ENCODE measurements at places on chromosomes 5 and 9.

DNA sequence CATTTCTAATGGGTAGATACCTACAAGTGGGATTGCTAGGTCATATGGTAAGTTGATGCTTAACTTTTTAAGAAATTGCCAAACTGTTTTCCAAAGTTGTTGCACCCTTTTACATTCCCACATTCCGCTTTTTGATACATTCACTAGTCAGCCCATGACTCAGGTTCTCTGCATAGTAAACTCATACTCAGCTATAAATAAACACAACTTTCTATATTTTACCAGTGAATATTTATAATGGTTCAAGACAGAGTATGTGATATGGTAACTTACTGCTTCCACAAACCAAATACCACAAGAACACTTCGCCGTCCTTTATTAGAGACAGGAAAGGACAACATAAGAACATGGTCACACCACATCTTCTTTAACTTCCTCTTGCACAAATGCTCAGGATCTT, 54.0 kb downstream of the PLPP1 start:
- DNase-seq, result no peak

DNA sequence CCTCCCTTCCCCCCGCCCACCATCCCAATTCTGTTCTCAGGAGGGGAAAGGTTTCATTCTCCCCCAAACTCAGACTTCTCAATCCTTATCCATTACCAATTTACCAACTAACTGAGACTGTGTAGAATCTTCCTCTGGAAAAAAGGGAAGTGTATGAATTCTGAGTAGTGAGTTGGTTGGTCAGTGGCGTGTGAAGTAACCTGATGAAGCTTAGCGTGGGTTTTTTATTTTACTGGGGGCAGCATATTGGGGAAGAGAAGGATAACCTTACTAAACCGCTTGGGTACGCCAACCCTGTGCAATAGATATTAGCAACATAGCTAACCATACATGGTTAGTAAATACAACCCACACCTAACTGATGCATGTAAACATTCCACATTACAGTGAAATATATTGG, 1.1 kb upstream of the DNAJC21 start:
- DNase-seq, result no peak

- DNase-seq, result no peak
Observed at GRCh38 chr5:68217047-68217355, 1.4 kb downstream of the PIK3R1 start.

DNA sequence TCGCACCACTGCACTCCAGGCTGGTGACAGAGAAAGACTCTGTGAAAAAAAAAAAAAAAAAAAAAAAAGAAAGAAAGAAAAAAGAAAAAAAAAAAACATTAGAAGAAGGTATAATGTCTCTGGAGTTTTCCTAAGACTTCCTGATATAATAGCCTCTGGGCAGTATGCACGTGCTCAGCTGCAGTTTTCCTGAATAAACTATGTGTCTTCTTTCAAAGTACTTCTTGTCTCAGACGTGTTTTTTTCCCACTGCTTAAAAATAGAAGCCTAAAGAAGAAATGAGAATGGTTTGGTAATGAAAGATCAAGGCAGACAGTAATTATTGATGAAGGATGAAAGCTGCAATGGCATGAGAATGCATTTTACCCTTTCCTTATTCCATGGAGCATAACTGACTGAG, 148.1 kb upstream of the TRPC7 start:
- DNase-seq, result no peak

DNA sequence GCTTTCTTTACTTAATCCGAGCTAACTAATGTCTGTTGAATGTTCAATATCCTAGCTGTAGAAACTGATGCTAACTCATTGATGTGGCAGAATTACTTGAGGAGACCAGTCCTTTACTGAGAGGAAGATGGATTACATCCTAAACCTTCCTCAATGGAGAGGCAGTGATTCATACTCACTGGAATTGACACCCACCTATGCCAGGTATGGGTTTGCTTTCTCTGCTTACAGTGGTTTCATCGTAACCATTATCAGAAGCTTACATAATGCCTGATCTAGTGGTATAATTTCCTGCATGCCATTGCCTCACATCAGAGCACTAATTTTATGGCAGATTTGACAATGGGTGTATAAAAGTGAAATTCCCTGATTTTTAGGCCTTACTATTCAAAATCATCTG, 384.7 kb downstream of the ANXA1 start:
- no peak for DNase-seq

DNA sequence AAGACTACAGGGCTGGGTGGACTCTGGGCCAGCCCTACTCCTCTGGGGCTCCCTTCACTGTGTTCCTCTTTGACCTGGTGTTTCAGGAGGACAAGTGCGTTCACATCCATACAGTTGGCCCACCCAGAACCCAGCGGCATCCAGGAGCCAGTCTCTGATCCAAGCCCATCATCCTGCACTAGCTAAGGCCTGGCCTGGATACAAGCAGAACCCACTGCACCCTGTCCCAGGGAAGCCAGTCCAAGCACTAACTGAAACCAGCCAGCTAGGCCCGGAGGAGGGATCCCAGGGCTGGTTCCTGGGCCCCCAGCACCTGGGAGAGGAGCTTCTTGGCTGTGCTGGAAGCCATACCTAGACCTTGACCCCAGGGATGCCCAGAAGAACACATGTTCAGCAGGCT, 4.1 kb upstream of the GBGT1 start:
- no peak for DNase-seq

GRCh38 chr5:8828596-8829322, 717.1 kb downstream of the SEMA5A start:
- DNase-seq, result no peak

GRCh38 chr5:57795203-57795602, 312.6 kb upstream of the ACTBL2 start:
- DNase-seq, result no peak

DNA sequence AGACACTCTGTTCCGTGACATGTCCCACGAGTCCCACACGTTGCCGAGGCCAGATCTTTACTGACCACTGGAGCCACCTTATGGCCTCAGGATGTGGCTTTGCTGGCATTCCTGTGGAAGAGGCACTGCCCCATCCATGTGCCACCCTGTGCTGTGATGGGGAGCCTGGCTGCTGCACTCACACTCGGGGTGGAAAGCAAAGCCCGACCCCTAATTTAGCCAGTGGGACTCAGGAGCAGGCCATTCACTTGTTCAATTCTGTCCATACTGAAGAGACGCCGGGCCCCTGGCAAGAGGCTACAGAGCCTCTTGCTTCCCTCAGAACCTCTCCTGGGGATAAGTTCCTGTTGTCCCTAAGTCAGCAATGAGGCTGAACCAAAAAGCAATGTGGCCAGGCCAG, 18.6 kb upstream of the CEP72 start:
- peak; percentile 24 for DNase-seq

DNA sequence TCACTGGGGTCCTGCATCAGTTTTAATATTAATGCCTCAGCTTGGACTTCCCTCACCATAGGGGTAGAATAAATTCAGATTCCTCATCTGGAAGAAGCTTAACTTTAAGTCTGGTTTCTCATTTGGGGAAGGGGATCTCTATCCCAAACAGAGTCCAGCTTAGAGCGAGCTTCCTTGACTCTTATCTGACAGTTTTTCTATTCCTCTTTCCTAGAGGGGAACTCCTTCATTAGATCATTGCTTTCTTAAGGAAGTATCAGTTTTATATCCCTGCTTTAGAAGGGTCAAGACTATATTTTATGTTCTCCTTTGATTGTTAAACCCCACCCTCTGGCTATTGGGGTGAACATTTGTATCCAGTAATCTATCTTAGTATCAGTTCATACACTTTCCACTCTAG, 24.2 kb upstream of the CDC42SE2 start:
- DNase-seq, result no peak

GRCh38 chr5:160542281-160542680, 120.6 kb downstream of the PTTG1 start:
- DNase-seq, result no peak

DNA sequence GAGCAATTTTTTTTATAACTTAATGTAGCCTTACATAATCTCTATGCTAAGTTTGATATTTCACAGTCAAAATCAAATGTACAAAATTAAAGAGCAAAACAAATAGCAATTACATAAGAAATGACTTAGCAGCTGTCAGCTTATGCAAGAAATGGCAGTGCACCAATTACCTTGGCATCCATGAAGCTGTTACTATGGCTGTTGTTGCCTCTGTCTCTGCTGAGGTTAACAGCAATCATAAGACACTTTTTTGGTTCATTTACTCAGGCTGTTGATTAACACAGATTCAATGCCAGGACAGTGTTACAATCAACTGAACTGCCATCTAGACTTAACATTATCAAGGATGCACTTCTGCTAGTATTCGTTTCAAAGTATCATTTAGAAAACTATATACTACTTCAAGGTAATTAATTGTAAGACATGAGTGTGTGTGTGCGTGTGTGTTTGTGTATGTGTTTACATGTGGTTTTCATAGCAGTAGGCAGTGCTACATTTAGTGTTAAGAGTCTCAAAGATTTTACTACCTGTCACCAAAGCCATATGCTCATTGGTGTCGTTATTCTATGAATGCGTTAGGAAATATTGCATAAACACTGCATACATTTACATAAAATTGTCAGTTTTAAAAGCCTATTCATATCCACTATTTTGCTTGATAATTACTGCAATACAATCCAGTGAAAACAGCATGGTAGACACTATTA, 1084.2 kb upstream of the COX7C start:
- no peak for DNase-seq

DNA sequence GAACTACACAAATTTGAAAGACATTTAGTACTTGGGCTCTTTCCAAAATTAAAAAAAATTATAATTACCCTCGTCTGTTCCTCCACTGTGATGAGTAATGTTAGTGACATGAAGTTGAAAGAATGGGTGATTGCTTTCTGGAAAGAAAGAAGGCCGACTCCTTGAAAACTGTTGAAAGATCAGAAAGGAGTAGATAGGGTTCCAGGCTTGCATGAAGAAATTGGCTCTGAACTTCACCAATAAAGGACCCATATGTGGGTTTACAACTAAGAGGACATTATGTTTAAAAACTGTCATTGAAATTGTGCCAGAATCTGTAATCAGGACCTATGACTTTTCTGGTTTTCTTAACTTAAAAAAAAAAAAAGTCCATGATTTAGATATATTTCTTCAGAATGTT, 20.7 kb upstream of the MOCS2 start:
- no peak for DNase-seq

DNA sequence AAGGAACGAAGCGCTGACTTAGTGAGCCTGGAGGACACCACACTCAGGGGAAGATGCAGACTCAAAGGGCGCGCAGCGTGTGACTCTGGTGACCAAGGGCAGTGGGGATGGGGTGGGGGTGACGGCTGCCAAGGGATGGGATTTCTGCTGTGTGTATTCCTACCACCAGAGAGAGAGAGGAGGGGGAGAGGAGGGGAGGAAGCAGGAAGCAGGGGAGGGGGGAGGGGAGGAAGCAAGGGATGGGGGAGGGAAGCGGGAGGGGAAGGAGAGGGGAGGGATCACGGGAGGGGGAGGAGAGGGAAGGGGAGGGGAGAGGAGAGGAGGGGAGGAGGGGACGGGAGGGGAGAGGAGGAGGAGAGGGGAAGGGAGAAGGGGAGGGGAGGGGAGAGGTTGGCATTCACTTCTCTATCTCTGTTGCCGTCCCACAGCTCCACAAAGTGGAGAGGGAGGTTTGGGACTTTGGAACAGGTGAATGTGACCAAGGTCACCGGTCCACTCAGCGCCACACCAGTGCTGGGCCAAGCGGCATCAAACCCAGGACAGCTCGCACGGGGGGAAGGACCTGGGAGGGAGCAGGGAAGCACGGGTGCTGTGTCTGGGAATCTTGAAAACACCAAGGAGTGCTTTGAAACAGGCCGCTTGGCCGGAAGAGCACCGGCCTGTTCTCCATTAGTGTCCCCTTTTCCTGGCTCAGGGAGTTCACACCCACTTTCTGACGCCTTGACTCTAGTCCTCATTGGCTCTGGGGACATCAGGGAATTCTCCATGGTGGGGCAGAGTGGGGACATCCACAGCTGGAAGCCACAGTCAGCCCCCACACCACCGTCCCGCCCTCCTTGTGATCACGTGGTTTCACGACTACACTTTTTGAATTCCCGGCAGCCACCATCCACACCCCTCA, 77.4 kb downstream of the VAV2 start:
- DNase-seq, result no peak

- DNase-seq, result no peak
Observed at GRCh38 chr5:174608631-174609097, 115.7 kb upstream of the MSX2 start.

- DNase-seq, result no peak
Observed at GRCh38 chr9:109399258-109399767, 78.5 kb upstream of the EPB41L4B start.

GRCh38 chr5:9619331-9620092, 10.6 kb downstream of the TAS2R1 start:
- no peak for DNase-seq

- DNase-seq, result peak; percentile 39
Observed at GRCh38 chr5:112921026-112921832, 798 bp downstream of the REEP5 start.

DNA sequence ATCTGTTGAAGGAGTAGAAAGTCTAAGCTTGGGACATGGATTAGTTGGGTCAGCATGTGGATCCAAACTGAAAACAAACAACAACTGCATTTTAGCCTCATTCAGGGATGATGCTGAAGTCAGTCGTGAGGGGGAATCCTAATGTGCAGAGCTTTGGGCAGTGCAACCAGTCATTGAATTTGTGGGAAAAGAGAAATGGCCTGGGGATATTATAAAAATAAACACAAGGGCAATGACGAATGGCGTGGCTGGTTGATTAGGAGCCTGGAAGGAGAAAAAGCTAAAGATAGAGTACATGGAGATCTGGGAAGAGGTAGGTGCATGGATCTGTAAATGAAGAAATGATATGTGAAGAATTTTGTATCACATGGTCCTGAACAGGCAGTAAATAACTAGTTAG, 477.6 kb downstream of the TLE1 start:
- DNase-seq, result no peak

- no peak for DNase-seq
Observed at GRCh38 chr5:169054506-169054905, 246.4 kb downstream of the SLIT3 start.

DNA sequence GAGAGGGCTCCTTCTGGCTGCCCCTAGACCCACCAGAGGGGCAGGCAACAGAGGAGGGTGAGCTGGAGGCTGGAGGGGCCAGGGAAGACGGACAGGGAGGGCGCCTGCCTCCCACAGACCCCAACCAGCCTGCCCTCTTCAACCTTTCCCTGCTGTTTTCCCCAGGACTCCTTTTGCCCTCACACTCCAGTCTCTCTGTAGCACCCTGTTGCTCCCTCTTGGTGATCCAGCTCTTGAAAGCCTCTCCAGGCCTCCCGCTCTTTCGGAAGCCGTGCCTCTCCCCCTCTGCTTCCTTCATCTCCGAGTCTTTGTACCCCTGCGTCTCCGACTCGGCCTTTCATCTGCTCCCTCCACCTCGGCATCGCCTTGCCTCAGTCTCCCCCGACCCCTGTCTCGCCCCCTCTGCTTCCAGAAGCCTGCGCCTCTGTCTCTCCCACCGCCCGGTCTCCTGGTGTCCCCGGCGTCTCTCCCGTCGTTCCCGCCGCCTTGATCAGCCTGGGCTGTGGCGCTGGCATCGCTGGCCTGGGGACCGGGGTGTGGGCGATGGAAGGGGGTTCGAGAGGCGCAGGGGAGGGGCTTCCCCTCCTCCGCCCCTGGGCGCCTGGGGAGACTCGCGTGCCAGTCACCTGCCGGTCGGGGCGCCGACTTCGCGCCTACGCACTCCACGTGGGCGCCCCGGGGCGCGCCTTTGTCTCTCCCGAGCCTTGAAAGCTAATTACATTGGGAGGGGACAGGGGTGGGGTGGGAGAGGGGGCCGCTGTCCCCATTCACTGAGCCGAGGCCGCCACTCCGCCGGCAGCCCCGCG, 5.3 kb upstream of the PRDM12 start:
- no peak for DNase-seq

Measured in CD8-positive, alpha-beta memory T cell (primary cell).